ENCODE measurements at places on chromosomes 7 and 10.

DNA sequence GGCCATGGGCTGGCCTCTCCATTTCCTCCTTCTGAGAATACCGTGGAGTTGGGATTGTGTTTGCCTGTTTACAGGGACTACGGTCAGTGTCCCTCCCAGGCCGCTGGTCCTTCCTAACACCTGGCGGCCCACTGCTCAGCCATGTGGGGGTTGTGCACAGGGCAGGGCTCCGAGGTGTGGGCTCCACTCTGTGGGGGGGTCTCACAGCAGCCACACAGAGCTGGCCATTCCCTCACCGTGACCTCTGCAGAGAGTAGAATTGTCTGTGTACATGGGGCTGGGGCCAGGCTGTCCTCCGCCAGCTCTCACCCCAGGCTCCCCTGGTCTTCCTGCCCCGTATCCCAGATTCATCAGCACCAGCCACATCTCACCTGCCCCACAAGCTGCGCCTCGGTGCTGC is 60.1 kb downstream of the PTPRN2 start:
- DNase-seq: no peak

DNA sequence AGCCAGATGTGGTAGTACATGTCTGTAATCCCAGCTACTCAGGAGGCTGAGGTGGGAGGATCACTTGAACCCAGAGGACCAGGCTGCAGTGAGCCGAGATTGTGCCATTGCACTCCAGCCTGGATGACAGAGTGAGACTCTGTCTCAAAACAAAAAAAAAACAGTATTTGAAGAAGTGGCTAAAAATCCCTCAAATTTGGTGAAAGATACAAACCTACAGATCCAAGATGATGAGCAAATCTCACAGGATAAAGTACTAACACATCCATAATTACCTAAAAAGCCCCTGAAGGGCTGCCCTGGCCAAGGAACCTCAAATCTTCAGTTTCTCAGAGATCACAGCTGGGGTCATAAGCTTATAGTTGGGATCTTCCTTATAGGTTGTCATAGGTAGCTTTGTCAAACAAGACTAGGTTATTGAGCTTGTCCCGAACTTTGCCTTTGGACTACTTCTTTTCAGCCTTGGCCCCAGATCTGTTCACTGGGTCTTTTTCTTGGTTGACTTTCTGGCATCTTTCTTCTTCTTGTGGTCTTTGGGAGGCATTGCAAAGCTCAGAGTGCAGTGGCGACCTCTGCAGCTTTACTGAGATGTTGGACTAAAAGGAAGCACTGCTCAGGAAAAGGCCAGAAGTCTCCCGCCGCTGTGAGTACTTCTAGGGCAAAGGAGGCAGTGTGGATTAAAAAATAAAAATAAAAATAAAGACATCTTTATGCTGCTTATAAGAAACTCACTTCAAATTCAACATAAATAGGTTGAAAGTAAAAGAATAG is 28.6 kb upstream of the SAR1A start:
- no peak for DNase-seq

DNA sequence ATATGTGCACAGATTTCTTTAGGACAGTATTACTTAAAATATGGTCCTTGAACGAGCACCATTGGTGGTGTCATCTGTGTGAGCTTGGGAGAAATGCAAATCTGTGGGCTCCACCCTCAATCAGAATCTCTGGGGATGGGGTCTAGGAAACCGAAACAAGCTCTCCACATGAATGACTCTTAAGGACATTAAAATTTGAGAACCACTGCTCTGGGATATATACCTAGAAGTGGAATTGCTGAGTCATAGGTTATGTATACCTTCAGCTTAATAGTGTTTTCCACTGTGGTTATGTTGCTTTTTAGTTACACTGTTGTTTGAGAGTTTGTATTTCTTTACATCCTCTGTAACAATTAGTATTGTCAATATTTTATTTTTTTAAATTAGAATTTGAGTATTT is 24.0 kb downstream of the ZNRF2 start:
- DNase-seq: no peak

GRCh38 chr7:18835001-18835690 is 282.3 kb downstream of the TWIST1 start:
- no peak for DNase-seq

GRCh38 chr10:127194111-127194510 is 2.3 kb downstream of the INSYN2A start:
- no peak for DNase-seq

GRCh38 chr10:60374836-60375235 is 14.8 kb downstream of the ANK3 start:
- DNase-seq: no peak

DNA sequence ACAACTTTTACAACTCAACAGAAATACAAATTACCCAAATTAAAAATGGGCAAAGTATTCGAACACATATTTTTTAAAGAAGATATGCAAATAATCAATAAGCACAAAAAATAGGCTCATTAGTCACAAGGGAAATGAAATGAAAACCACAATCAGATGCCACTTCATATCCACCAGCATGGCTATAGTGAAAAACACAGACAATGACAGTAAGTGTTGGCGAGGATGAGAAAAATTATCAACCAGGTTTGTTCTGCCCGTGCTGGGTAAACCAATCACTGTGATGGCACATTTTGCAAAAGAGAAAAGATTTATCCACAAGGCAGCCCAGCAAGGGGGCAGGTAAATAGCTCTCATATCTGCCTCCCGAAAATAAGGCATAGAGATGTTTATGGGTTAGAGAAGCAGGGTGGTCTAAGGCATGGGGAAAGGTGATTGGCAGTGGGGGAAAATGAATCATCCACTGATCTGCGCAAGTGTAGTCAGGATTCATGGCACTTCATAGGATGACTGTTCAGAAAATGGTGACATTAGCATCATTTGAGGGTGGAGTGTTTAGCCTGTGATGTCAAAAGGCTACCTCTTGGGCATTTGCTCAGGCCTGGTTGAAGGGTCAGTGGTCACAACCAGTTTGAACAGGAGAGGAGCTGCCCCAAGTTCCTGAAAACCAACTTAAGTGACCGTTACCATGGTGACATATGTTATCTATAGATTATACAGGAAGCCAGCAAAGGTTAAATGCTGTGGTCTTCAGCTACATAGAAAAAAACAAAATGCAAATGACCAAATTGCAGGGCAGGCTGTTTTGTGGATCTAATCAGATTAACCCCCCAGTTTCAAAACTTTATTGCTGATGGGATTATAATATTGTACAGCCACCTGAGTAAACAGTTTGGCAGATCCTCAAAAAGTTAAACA is 8.0 kb upstream of the CFAP70 start:
- no peak for DNase-seq

DNA sequence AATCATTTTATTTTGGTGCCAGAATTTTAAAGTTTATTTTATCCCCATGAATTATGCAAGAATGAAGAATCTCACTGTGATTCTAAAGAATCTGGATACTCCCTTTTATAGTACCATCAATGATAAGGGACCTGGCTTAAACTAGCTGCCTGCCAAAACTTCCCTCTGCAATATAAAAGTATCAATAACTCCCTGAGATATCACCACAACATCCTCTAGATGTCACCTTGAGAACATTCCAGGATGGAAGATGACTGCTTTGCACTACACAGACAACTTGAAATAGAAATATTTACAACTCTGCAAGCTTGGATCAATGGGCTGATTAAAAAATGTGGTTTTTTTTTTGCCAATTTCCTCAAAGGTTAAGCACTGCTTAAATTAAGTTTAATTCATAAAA is 142.1 kb downstream of the SLC25A13 start:
- DNase-seq: no peak

- no peak for DNase-seq
Measured at GRCh38 chr10:132048294-132048667, 17.5 kb upstream of the JAKMIP3 start.

- no peak for DNase-seq
Measured at GRCh38 chr10:125820701-125821100, 2.4 kb downstream of the UROS start.

DNA sequence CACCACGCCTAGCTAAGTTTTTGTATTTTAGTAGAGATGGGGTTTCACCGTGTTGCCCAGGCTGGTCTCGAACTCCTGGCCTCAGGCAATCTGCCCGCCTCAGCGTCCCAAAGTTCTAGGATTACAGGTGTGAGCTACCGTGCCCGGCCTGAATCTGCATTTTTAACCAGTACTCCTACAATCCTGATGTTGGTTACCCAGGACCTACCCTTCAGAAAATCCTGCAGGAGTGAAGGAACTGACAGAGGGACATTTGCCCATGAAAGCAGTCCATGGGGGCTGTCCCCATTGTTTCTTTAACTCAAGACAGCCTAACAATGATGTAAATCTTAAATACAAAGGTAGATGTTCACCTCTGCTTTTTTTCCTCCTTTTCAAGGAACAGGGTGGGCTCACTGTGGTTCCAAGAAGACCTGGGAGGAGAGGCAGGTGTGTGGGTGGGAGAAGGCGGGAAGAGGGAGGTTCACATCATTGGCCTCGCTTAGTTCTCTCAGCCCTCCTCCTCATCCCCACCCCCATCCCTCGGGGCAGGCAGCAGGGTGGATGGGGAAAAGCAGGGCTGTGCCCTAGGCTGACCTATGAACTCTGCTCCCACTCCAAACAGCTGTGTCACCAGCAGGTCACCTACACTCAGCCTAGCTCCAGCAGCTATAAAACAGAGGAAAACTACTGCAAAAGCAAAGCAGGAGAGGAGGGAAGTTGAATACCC is 13.5 kb downstream of the LRRC20 start:
- no peak for DNase-seq

DNA sequence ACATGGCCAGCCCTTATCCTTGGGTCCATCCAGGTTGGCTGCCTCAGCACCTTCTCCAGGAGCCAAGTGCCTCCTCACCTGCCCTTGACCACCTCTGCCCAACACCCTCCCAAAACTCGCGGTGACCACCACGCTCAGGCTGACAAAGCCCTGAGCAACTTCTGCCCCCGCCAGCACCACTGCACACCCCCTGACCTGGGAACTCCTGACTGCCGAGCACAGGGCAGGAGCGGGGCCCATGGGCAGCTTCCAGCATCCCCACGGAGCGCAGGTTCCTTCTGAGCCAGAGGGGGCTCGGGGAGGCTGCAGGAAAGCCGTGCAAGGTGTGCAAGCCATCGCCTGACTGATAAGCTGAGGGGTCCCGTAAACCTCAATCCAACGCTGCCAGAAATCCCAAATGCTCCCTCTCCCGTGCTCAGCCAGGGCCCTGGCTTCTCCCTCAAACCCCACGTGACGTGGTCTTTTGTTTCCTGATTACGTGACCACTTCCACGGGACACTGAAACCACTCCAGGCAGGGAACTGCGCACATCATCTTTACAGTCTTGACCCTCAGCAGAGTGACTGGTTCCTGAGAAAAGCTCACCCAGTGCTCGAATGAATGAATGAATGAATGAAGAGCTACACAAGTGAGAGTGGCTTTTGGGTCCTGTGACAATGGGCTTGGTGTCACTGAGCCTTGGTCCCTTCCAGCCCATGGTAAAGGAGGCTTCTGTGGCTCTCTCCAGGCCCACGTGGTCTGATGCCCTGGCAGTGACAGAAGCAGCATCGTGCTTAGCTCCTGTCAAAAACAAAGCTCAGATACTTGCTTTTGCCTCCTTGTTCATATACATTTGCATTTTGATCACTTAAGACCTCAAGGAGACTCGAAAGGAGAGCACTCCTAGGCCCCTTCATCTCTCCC is 249.8 kb upstream of the PPP2R2D start:
- DNase-seq: no peak

GRCh38 chr7:157568770-157569584 is 232.2 kb downstream of the DNAJB6 start:
- no peak for DNase-seq

- no peak for DNase-seq
Measured at GRCh38 chr10:130014263-130015074, 50.4 kb upstream of the EBF3 start.

GRCh38 chr7:91326516-91327199 is 62.4 kb downstream of the FZD1 start:
- no peak for DNase-seq

DNA sequence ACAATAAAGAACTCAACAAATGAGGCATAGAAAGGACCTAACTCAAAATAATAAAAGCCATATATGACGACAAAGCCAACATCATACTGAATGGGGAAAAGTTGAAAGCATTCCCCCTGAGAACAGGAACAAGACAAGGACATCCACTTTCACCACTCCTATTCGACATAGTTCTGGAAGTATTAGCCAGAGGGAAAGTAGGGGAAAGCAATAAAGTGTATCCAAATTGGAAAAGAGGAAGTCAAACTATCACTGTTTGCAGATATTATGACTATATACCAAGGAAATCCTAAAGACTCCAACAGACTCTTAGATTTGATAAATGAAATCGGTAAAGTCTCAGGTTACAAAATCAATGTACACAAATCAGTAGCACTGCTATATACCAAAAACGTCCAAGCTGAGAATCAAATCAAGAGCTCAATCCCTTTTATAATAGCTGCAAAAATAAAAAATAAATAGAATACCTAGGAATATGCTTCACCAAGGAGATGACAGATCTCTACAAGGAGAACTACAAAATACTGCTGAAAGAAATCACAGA is 4.8 kb downstream of the ANXA7 start:
- no peak for DNase-seq

DNA sequence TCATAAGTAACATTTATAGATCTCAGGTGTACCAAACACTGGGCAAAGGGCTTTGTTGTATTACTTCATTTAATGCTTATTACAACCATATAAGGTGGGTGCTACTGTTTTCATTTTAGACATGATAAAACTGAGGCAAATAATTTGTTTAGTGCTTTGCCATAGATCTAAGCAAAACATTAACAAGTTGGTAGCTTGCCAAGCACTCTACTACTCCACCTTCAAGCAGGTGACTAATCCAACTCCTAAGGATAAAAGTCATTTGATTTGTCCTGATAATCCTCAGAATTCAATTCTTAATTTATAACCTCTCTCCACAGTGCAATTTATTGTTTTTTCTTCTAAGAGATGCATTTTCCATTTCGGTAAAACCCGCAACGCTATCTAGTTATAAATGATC is 646.4 kb downstream of the GRM8 start:
- DNase-seq: no peak

DNA sequence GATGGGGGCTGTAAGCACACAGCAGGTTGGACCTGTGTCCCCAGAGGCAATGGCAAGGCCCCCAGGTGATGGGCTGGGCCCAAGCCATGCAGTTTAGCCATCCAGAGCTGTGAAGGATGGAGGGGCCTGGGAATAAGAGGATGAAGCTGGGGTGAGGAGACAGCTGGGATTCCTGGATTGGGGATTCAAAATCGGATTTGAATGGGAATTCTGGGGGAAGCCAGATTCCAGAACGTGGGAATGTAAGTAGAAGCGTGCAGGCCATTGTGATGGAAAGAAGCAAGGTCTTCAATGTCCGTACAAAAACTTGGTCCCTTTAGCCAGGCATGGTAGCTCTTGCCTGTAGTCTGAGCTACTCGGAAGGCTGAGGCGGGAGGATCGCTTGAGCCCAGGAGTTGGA is 9.8 kb downstream of the SH2B2 start:
- no peak for DNase-seq

- no peak for DNase-seq
Measured at GRCh38 chr10:30034433-30035137, 24.8 kb downstream of the JCAD start.

- no peak for DNase-seq
Measured at GRCh38 chr7:101628522-101628921, 574 bp downstream of the MYL10 start.
